ENCODE measurements at places on chromosomes 2 and 18. TPM values are rescaled to one million over a fixed set of nuclear protein-coding genes. Genes with fewer than 3 reads are reported as not detected.

Gene CNOT9
- total RNA-seq: 94.2 TPM

Gene DOK6
- total RNA-seq: 0.06 TPM

Gene CCDC68
- 3.5 TPM for total RNA-seq

Gene MOCOS
- total RNA-seq: 4.4 TPM

Gene TMEM169
- total RNA-seq: 0.40 TPM

Gene PRKAG3
- not detected for total RNA-seq

Gene AQP12A
- not detected for total RNA-seq

Gene NEU2
- not detected for total RNA-seq

Gene SCRN3
- 22.6 TPM for total RNA-seq

Gene REG3A
- not detected for total RNA-seq

Gene GALNT3
- total RNA-seq: 9.3 TPM

Gene CWC22
- 18.8 TPM for total RNA-seq

Gene NUP35
- total RNA-seq: 49.0 TPM

Gene PECR
- total RNA-seq: 5.7 TPM

Gene GPBAR1
- not detected for total RNA-seq

Gene ATAD2B
- total RNA-seq: 7.9 TPM

Gene EGR4
- total RNA-seq: not detected

Gene L3MBTL4
- total RNA-seq: 2.8 TPM

Gene REG3G
- total RNA-seq: not detected

Gene EVA1A
- 73.2 TPM for total RNA-seq

Gene TBR1
- total RNA-seq: not detected

Gene OTX1
- not detected for total RNA-seq

Gene M1AP
- not detected for total RNA-seq

Gene VWC2L
- total RNA-seq: not detected

Gene KHK
- 2.9 TPM for total RNA-seq
